ENCODE measurements at places on chromosomes 3 and 15.

DNA sequence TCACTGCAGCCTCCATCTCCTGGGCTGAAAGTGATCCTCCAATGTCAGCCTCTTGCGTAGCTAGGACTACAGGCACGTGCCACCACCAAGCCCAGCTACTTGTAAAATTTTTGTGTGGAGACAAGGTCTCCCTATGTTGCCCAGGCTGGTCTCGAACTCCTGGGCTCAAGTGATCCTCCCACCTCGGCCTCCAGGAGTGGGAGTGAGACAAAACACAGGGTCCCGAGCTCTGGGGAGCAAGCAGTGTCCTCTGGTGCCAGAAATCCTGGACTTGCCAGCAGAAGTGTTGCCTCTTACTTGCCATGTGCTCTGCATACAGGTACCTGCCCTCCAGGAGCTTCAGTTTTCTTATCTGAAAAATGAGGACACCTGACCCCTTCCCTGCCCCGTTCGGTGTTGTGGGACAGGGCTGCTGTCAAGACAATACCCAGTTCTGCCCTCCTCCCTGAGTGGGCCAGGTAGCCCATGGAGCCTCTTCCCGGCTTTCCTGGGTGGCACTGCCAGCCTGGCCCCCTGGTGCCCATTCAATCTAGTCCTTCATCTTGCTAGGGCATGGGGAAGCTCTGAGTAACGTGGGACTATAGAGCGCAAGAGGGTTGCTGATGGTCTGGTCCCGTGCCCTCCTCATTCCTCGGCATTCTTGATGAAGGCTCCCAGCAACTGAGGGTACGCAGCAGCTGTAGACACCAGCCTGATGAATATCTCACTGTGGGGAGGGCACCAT lies 164.6 kb downstream of the GOLGA6L4 start:
- no peak for DNase-seq

GRCh38 chr3:142987080-142987700 lies 14.2 kb upstream of the U2SURP start:
- DNase-seq: no peak

DNA sequence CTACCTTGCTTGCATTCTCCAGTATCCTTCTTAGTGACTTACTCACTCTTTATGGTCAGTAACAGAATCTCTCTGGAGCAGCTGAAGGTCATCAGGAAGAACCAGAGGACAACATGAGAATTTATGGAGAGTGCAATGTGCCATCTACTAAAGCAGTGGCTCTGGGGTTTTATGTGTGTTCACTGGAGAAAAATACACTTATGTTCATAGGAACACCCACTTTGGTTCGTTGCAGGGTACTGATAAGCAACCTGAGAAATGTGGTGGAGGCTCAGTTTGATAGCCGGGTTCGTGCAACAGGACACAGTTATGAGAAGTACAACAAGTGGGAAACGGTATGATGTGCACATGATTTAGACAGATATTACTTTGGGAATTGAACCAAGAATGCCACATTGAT lies 12.8 kb downstream of the CPB1 start:
- no peak for DNase-seq

GRCh38 chr15:85551221-85551832 lies 170.9 kb downstream of the AKAP13 start:
- no peak for DNase-seq

DNA sequence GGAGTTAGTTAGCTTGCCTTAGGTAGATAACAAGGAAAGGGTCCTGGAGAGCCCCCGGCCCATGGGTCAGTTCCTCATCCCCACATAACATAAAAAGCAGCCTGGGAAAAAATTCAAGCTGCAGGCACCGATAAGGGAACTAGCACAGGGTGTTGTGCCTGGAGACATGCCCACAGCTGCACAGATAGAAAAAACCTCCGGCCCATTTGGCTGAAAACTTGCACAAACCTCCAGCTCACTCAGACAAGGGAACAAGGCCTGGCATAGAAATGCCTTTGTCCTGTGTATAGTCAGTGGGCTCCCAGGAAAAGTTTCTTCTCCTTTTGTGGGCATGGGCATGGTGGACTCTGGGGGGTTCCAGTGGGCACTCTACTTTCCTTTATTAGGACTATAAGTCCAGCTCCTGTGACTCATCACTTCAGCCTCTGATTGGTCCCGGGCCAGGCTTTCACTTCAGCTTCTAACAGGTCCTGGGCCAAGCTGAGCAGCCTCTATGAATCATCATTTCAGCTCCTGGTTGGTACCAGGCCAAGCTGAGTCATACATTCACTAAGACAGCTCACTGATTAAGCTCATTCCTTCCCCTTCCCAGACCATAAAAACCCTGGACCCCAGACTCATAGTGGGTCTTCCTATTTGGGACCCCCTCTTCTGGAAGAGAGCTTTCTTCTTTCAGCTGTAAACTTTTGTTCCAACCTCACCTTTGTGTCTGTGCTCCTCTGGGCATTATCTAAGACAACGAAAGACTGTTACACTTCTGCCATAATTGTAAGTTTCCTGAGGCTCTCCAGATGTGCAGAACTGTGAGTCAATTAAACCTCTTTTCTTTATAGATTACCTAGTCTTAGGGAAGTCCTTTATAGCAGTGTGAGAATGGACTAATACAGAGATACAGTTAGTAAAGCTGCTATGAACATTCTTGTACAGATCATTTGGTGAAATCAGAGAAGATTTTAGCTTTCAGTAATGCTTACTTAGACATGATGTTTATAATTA lies 348.0 kb upstream of the DPPA4 start:
- DNase-seq: no peak

All from activated CD4-positive, CD25-positive, alpha-beta regulatory T cell treated with anti-CD3 and anti-CD28 coated beads, Interleukin-2, amount 50 U/mL, for 16 hours (primary cell).